ENCODE measurements at places on chromosomes 4 and X.

DNA sequence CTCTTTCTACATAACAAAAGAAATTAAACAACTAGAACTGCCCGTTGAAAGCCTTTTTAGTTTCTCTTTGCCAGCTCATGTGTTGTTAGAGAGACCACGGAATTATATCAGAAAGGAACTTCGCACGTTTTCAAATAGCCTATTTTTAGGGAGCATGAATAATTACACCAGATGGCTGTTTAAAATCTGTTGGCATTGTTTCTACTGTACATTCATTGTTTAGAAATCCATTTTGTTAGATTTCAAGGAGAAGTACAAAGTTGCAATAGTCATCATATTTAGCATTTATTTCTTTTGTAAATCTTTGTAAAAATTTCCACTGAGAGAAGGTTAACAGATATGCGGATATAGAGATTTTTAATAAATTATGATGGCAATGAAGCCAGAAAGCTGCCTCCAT lies 403.0 kb upstream of the HS3ST1 start:
- DNase-seq = no peak

DNA sequence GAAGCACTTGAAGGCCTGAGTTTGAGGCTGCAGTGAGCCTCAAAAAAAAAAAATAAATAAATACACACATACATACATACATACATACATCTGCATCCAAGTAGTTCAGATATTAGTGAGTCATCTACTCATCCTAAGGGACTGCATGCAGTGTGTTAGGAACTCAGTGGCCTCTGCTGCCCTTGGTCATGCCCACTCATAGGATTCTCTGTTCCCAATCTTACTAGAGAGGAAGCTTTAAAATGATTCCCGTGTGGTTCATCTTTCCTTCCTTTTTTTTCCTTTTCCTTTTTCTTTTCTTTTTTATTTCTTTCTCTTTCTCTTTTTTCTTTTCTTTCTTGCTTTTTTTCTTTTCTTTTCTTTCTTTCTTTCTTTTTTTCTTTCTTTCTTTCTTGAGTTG lies 10.9 kb upstream of the YIPF6 start:
- DNase-seq = no peak

DNA sequence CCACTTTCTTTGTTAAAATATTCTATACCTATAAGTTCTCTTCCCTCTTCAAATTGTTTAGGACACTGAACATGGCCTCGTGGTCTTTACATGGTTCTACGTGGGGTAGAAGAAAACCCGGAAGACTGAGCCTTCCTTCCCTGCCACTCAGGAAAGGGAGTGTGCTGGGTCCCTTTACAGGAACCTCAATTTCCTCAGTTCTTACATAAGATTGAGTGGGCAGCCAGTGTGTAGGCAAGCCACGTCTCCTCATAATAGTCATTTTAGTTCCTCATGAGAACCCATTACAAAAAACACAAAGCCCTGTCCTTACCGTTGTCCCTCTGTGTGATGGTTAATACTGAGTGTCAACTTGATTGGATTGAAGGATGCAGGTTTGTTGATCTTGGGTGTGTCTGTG lies 28.7 kb upstream of the SMIM10L2A start:
- no peak for DNase-seq

- no peak for DNase-seq
Measured at GRCh38 chr4:6196871-6197270, 3.5 kb downstream of the JAKMIP1 start.

DNA sequence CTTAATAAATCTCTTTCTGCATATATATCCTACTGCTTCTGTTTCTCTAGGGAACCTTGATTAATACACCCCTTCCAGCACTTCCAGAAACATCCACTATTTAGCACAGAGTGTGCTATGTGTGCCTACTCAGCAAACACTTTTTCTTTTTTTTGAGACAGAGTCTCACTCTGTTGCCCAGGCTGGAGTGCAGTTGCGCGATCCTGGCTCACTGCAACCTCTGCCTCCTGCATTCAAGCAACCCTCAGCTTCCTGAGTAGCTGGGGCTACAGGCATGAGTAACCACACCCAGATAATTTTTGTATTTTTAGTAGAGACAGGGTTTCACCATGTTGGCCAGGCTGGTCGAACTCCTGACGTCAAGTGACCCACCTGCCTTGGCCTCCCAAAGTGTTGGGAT lies 266.9 kb upstream of the DIAPH2 start:
- no peak for DNase-seq

- DNase-seq = no peak
Measured at GRCh38 chr4:5843573-5844530, 49.0 kb downstream of the CRMP1 start.

GRCh38 chr4:133799717-133800315 lies 401.8 kb downstream of the PABPC4L start:
- no peak for DNase-seq

DNA sequence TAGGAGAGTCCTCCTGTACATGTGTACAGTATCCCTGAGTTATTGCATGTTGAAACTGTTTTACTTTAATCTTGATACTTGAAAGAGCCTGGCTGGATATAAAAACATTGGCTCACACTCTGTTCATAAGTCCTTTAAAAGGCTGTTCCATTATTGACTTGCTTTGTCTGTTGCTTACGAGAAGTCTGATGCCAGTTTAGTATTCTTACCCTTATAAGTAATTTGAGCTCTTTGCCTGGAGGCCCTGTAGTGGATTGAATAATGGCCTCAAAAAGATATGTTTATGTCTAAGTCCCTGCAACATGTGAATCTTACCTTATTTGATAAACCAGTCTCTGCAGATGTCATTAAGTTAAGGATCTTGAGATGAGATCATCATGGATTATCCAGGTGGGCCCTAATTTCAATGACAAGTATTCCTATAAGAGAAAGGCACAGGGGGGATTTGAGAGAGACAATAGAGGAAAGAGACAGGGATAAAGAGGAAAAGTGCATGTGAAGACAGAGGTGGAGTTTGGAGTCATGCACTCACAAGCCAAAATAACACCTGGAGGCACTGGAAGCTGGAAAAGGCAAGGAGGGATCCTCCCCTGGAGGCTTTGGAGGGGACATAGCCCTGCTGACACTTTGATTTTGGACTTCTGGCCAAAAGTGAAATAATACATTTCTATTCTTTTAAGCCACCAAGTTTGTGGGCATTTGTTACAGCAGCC lies 98.1 kb downstream of the IRF2 start:
- no peak for DNase-seq

GRCh38 chr4:159237975-159238374 lies 135.1 kb downstream of the RAPGEF2 start:
- no peak for DNase-seq

DNA sequence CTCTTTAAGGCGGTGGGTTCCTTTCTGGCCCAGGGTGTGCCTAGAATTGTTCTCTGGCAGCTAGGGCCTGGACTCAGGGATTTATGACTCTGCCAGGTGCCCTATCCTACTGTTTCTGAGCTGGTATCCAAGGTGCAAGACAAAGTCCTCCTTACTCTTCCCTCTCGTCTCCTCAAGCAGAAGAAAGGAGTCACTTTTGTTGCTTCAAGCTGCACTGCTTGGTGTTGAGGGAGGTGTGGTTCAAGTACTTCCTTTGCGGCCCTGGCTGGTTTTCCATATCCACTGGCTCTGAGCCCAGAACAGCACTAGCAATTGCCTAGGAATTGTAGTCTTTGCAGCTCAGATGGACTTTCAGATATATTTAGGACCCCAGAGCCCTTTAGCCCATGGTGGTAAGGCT lies 39.3 kb downstream of the RTL3 start:
- no peak for DNase-seq

DNA sequence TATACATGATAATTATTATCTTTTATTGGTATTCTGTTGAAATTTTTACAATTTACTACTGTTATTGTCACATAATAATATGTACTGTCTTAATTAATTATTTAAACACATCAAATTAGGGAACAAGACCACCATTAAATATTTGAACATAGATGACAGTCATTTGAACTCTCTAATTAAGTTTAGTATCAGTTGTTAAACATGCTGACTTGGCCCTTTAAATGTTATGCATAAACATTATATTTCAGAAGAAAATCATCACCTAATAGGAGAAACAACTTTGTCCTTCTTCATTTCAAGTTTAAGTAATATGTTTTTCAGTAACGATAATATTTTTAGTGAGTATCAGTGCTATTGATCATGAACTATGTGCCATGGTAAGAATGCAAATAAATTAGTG lies 623.5 kb upstream of the GNPDA2 start:
- DNase-seq = no peak

DNA sequence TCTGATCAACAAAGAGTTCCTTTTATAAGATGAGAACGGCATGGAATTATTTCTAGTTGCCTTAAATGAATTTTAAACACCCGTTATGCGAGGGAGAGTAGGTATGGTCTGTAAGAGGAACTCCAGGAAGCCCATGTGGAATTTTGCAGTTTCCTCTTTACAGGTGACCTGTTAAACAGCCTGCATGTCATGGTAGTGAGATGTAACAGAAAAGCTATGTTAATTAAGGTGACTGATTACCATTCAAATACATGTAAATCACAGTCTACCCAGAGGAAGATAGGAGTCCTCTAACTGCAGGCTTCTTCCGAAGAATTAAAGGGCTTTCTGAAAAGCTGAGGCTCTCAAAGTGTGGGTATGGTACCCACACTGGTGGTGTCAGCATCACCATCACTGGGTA lies 163.6 kb downstream of the CBR4 start:
- DNase-seq = no peak

GRCh38 chr4:107850438-107850837 lies 25.7 kb downstream of the SGMS2 start:
- DNase-seq = no peak

GRCh38 chrX:100687128-100687527 lies 43.1 kb downstream of the SRPX2 start:
- no peak for DNase-seq

GRCh38 chr4:183393446-183393845 lies 51.0 kb upstream of the CDKN2AIP start:
- DNase-seq = no peak

GRCh38 chrX:109624641-109625616 lies at the start of gene KCNE5:
KCNE5 (minus strand) TSS chrX:109625172; CDS start chrX:109625020, 152 bp downstream.
- no peak for DNase-seq

DNA sequence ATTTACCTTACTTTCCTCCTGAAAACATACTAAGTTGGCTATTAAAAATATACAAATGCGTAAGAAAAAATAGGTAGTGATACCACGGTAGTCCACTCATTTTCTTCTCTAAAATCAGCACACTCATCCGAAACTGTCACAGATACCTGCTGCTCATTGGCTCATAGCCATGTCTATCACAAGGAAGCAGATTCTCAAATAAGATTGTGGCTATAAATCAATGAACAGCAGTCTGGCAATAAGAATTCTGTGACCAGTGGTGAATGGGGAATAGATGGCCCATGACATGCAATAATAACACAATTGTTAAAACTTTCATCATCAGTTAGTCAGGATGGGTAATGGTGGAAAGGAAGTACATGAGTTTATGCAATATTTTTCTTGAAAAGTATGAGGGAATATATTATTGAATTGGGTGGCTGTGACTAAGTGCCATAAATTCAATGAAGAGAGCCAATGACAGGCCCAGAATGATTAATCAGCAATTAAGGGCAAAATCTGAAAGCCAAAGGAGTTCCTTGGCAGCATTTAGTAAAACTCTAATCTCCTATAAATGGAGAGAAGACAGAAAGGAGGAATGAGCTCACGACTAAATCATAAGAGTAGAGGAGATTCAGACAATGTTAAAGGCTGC lies 202.3 kb upstream of the NEIL3 start:
- DNase-seq = no peak

- DNase-seq = no peak
Measured at GRCh38 chr4:41150401-41150800, 63.9 kb downstream of the APBB2 start.

GRCh38 chr4:78568640-78569305 lies 17.2 kb downstream of the ANXA3 start:
- no peak for DNase-seq

- no peak for DNase-seq
Measured at GRCh38 chr4:69748173-69748572, 12.2 kb downstream of the SULT1B1 start.

DNA sequence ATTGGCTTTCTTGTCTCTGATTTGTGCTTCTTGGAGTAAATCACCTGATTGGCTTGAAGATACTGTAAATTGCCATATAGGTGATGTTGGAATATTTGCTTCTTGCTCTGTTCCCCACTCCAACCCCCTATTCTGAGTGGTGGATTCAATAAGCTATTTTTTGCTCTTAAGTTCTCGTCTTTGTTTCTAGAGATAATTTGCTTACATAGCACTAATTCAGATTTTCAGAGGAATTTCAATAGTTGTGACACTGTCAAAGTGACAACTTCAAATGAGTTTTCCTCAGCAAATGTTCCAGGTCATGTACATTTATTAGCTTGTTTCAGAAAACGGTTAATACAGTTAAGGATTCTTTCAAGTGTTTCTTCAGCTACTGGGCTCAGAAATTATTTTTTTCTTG lies 18.6 kb downstream of the LANCL3 start:
- DNase-seq = no peak

DNA sequence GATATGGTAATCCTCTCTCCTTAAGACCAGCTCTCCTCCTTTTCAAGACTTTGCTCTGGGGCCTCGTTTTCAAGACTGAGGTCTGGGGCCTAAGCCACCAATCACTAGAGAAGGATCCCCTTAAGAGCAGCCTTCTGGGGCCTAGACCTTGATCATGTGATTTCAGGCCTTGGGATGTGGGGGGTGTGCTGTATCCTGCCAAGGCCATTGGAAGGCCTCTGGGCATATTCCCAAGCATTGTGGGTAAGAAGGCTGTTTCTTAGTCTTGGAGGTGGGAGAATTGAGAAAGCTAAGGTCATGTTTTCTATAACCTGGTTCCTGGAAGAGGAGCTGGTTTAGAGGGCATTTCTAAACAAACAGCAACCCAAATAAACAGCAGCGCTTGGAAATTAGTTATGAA lies 12.1 kb downstream of the TMEM164 start:
- no peak for DNase-seq

DNA sequence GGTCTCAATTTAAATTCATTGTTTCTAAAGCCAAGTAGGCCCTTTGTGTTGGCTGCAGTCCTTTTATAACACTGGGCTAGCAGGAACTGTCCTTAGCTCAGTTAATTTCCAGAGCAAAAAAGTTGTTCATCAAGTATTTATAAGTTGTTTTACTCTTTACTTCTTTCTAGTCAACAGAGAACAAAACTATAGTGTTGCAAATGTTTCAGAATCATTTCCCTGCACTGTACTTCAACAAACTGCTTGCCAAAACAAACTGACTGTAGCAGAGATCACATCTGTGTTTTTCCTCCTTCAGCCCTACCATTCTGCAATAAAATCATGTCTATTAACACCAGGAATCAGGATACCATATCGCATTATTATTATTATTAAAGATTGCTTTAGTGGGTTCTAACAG lies 168.5 kb upstream of the SH3RF1 start:
- no peak for DNase-seq

DNA sequence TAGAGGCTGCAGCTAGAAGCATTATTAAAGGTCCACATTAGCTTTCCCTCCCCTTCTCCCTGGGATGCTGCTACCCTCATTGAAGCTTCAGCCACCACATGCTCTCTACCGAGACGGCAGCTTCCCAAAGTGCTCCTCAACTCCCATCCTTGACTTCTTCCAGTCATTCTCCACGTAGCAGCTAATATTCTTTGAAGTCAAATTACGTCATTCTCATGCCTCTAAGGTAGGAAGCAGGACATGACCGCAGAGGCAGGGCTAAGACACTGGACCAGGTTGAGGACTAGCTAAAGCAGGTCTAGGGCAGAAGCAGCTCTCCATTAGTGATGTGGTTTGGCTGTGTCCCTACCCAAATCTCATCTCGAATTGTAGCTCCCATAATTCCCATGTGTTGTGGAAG lies 128.3 kb downstream of the SHOX start:
- no peak for DNase-seq

Measured in stimulated activated effector memory CD8-positive, alpha-beta T cell treated with anti-CD3 and anti-CD28 coated beads, Interleukin-12 subunit alpha, Interleukin-12 subunit beta, amount 100 ng/mL, for 72 hours (primary cell).